Right hindlimb (tissue), 1 donor: ENCODE measurements at places on chromosomes 1 and 21.

- no peak for DNase-seq
These were observed 6.5 kb downstream of the CD34 start for GRCh38 chr1:207904391-207904790.

GRCh38 chr1:92108631-92109030 is 28.5 kb downstream of the BTBD8 start:
- no peak for DNase-seq

GRCh38 chr1:198408716-198409115 is 131.8 kb downstream of the ATP6V1G3 start:
- no peak for DNase-seq

DNA sequence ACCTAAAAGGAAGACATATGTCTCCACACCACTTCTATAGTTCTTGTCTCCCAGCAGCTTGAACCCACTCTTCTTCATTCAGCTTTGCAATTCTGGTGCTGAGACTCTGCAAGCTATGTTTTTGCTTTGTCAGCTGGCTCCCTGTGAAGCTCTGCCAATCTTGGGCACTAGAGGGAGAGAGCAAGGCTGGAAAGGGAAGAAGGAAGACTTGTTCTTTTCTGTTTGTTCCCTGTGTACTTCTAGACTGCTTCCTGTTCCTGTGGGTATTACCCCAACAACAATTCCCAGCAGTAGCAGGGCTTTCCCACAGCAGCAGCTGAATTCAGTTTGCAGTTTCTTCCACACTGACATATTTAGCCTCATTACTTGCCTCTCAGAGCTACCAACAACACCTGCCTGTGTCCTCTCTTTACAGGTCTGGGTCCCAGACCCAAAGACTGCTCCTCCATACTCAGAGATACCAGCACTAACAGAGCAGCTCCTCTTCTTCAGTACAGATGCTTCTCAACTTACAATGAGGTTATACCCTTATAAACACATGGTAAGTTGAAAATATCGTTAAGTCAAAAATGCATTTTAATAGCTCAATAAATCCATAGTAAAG is 275.2 kb upstream of the NEGR1 start:
- no peak for DNase-seq

DNA sequence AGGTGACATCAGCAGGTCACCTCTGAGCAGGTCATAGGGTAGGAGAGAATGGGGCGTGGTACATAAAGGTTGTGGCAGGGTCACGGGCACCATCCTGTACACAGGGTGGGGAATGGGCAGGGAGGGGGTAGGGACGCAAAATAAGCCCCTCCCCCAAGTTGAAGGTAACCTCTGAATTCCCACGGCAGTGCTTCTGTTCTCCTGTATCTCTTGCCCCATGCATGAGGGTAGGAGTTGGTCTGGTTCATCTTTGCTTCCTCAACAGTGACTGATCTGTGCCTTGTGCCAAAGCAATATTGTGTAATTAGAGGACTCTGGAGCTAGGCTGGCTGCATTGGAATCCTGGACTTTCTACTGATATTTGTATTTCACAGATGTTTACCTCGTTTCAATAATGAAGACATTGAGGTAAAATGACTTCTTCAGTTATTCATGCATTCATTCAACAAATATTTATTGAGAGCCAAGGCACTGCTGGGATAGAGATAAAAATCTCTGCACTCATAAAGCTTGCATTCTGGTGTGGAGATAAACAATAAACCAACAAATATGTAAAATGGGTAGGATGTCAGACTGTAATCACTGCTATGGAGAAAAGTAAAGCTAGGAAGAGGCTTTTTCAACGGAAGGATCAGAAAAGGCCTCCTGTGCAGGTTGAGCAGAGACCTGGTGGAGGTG is 18.4 kb upstream of the GFI1 start:
- no peak for DNase-seq

- DNase-seq: peak; percentile 72
These were observed 59.5 kb upstream of the LAMC2 start for GRCh38 chr1:183126528-183126927.

- DNase-seq: no peak
These were observed 109.3 kb downstream of the KAZN start for GRCh38 chr1:14707531-14708445.

DNA sequence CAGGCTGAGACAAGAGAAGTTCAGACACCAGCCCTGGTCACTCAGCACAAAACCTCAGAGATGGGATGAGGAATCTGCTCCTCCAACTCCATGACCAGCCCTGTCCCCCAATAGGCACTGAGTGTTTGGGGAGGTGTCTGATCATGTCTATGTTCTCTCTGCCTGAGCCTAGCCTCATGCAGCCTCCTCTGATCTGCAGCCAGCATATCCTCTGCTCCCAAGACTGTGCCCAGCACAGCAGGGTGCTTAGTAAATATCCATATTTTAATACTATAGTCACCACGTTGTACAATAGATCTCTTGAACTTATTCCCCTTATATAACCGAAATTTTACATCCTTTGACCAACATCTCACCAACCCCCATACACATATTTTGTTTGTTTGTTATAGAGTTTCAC is 202.9 kb downstream of the MATN1 start:
- no peak for DNase-seq

GRCh38 chr1:66154394-66154793 is 361.7 kb downstream of the PDE4B start:
- DNase-seq: no peak

- DNase-seq: peak; percentile 94
These were observed 15.3 kb downstream of the SEMA6C start for GRCh38 chr1:151130987-151131586.
